ENCODE measurements at places on chromosomes 3 and 15.

GRCh38 chr3:15052335-15053242 is 12.5 kb downstream of the MRPS25 start:
- no peak for DNase-seq

DNA sequence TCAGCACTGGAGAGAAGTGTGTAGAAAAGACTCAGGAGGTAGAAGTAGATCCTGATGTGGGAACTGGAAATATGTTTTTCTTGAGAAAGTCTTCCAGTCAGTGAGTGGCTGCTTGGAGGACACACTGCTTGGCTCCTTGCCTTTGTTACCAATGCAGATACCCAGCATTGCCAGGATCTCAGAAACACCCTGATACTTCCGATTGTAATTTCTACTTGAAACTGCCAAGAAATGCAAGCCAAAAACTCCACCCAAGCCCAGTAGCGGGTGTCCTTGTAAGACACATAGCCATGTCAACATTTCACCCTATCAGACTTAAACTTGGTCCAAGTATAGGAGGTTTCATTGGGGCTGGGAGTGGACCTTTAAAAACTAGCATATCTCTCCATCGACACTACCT is 141.8 kb downstream of the ALDH1A2 start:
- no peak for DNase-seq

- no peak for DNase-seq
Observed at GRCh38 chr3:44511238-44511566, 33.7 kb upstream of the ZNF445 start.

GRCh38 chr3:112519424-112520001 is 20.2 kb upstream of the BTLA start:
- peak; percentile 72 for DNase-seq

DNA sequence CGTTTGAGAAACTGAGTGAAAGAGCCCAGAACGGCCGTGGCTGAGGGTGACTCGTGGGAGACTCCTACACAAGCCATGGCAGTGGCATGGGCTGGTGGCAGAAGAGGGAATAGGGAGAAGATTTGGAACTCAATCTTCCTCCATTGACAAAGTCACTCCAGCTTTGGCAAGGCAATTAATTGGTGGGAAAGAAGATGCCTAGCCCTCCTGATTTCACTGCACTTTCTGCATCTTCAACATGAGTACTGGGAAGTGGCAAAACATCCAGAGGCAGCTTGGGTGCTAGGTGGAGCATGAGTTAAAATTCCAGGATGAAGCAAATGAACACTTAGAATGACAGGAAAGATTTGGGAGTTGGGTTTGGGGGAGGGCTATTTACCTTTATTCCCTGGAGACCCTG is 1.4 kb upstream of the TGFBR2 start:
- no peak for DNase-seq

- DNase-seq, result no peak
Observed at GRCh38 chr3:8371960-8372463, 129.6 kb upstream of the LMCD1 start.

GRCh38 chr3:64214381-64215018 is 10.8 kb downstream of the PRICKLE2 start:
- peak; percentile 52 for DNase-seq

GRCh38 chr3:194713299-194714136 is 27.8 kb downstream of the FAM43A start:
- no peak for DNase-seq

DNA sequence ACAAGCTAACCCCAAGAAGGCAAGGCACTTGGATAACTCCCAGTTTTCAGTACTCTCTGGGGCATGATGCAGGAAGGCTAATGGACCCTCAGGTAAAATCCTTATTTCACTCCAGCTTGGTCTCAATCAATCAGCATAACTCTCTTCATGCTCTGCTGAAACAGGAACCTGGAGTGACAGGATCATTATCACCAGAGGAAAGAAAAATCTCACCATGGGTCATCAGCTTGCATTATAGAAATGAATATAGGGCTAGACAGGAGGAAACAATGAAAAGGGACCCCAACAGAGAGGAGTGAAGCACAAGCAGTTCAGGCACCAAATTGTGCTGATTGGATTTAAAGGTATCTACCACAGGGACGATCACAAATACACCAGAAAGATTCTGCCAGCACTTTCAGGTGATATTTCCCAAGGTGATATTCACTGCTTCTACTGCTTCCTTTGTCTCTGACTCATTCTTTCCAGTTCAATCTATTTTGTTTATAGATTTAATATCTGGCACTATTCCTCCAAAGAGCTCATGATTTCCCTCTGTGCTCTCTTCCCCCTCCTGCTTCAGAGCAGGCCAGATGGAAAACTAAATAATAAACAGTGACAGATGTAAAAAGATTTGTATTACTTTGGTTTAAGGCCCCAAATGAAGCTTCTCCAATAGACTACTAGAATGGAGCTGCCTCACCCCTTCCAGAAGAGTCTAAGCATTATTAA is 22.9 kb upstream of the THUMPD3 start:
- no peak for DNase-seq

DNA sequence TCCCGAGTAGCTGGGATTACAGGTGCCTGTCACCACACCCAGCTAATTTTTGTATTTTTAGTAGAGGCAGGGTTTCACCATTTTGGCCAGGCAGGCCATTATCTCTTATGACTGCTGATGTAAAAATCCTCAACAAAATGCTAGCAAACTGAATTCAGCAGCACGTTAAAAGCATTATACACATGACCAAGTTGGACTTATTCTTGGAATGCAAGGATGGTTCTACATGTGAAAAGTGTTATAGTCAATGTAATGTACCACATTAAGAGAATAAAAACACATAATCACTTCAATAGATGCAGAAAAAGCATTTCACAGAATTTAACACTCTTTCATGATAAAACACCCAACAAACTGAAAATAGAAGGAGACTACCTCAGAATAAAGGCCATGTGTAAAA is 20.2 kb downstream of the RNF13 start:
- no peak for DNase-seq

DNA sequence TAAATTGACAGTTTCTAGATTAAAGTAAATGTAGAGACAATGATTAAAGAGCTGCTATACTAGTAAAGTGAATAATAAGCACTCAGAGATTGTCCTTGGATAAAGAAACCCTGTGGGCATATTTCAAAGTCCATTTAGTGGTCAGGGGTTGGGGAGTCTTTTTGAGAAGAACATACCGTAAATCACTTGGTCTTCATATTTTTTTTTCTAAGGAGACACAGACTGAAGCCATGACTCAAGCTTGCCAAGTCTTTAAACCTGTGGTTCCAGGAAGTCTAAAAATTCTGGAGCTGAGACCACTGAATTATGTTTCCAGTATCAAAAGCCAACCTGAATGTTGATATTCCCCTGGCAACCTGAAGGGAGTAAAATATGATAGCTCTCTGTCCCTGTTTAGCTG is 171.0 kb downstream of the TPRG1 start:
- no peak for DNase-seq

GRCh38 chr3:68757157-68757556 is 175.2 kb downstream of the TAFA4 start:
- DNase-seq, result no peak

DNA sequence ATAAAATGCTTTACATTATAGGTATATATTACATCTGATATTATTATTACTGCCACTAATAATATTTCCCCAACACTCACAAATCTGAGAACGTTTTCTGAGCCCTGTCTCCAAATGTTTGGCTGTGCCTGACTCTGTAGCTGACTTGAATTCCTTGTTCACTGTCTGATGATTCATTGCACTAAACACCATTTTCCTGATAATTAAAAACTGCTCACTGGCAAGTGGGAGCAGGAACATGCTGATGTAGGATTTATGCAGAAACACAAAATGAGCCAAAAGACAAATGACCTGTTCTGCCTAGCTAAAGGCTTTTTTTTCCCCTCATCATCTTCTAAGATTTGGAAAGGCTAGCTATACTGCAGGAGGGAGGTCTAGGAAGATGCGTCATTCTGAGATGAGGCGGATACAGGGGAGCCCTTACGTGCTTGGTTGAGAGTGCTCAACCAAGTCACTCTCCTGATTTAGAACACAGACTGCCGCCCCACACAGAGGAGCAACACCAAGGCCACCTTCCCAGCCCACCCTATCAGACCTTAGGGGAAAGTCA is 380.7 kb downstream of the EPHB1 start:
- no peak for DNase-seq

- no peak for DNase-seq
Observed at GRCh38 chr15:76823890-76824289, 81.2 kb downstream of the SCAPER start.

GRCh38 chr15:89814112-89814742 is 425 bp downstream of the ANPEP start:
- no peak for DNase-seq

DNA sequence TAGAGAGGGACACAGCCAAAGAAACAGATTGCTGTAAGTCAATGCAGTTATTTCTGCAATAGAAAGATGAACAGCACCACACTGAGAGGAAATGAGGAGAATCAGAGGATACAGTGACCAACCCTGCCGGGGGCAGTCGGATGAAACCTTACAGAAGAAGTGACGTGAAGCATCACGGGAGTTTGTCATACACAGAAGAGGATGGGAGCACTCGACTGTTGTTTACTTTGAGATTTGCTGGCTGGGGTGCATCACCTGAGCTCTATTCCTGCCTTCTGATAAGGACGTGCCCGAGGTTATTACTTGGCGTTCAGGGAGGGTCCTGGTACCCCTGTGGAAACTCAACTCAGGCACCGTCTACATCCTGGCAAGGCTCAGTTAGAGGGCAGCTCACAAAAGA is 45.4 kb downstream of the MAGEF1 start:
- no peak for DNase-seq

- no peak for DNase-seq
Observed at GRCh38 chr3:143120716-143121240, 1.2 kb downstream of the CHST2 start.

- DNase-seq, result no peak
Observed at GRCh38 chr3:62255758-62256157, 117.6 kb downstream of the FEZF2 start.

DNA sequence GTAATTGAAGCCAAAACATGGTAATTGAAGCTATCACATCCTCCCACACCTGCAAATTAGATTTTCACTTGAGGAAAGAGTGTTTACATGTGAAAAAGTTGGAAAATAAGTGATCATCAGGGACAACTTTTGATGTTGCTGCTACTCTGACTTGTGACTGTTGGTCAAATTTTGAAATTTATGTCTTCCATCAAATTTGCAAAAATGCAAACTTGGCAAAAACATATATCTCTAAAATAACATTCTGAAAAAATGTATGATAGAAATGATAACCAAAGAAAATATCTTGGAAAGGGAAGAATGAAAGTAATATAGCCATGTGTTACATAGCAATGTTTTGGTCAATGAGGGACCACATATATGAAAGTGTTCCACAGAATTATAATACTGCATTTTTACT is 703.9 kb upstream of the SEMA6D start:
- DNase-seq, result no peak

DNA sequence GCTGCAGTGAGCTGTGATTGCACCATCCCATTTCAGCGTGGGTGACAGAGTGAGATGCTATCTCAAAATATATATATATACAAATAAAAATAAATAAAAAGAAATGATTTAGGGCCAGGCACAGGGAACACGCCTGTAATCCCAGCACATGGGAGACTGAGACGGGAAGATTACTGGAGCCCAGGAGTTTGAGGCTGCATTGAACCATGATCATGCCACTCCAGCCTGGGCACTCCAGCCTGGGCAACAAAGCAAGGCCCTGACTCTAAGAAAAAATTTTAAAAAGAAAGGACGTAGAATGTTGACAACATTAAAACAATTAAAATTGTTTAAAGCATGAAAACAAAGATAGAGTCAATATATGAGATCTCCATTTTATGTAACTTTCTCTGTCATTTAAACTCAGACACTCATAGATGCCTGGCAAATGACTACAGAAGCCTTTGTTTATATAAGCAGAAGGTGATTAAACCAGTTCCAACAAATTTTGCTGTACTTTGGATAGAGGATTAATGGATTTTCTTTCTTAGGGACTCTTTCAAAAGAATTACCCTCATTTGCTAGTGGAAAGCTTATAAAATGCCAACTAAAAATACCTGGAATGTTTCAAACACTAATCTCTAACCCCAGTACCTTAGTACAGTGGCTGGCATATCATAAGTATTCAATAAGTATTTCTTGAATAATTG is 10.7 kb upstream of the TRPM7 start:
- DNase-seq, result no peak

DNA sequence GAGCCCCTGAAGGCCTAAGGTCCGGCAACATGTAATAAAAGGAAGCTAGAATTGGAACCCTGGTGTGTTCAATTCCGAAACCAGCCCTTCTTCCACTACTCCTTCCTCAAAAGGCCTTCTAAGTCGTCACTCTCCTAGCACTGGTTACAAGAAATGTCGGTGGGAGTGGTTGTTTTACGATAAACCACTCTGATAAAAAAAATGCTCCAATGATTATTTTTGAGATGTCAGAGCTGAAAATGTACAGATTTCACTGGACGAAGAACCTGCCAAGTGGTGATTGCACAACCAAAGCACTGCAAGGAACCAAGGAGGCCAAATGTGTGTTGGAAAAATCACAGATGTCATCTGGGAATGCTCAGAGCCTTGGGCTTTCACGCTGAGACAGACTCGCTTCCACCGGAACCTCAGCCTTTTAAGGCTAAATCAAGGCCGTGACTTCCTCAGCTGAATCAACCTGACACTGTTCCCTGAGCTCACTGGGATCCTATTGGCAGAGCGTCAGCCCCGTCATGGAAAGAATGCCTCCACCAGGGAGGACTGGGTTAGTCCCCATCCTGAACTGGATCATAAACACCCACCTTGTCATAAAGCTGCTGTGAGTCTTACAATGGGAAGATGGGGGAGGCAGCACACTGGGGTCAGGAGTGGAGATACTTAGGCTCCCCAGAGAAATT is 108.1 kb upstream of the THBS1 start:
- DNase-seq, result no peak

- peak; percentile 60 for DNase-seq
Observed at GRCh38 chr3:112086076-112086854, at the start of gene C3orf52. Gene C3orf52 (plus strand): TSS chr3:112086389. CDS start chr3:112086408, 19 bp downstream.

DNA sequence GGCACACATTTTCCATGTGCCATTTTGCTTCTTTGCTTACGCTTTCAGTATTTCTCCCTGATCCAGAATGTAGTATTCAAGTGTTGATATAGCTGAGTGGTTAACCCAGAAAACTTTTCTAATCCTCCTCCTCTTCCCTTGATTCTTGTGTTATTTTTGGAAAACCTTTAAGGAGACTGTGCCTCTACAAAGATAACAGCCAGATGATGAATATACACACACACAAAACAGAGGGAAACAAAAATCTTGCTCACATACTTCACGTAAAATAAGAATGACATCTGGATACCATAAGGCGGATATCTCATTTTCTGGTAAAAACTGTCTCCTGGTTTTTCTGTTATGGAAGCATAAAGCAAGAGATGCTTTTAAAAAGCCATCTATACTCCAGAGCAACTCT is 295.8 kb upstream of the THBS1 start:
- no peak for DNase-seq

DNA sequence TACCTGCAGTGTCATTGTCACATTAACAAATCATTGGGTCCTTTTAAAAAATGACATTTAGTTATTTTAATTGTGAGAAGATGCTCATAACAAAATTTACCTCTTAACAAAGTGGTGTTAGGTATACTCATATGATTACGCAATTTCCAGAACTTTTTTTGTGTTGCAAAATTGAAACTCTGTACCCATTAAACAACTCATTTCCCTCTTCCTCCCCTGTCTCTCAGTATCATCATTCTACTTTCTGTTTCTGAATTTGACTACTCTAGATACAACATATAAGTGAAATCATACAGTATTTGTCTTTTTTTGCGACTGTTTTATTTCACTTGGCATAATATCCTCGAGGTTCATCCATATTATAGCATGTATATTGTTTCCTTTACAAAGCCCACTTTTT is 58.7 kb upstream of the CHST2 start:
- DNase-seq, result no peak

Measured in foreskin melanocyte (primary cell).